ENCODE measurements at places on chromosomes 12 and 14. TPM values are rescaled to one million over a fixed set of nuclear protein-coding genes. Genes with fewer than 3 reads are reported as not detected.

CMAS gene
- total RNA-seq, result 27.0 TPM

TMCC3 gene
- 20.7 TPM for total RNA-seq

TMEM132C gene
- total RNA-seq, result 8.7 TPM

R3HDM2 gene
- total RNA-seq, result 40.0 TPM

Data from tongue (tissue), 3 donors.